ENCODE measurements at places on chromosomes 11 and 22. TPM values are rescaled to one million over a fixed set of nuclear protein-coding genes. Genes with fewer than 3 reads are reported as not detected.

Gene TRIM48
- not detected for total RNA-seq

- DNase-seq: no peak
- H3K4me3 ChIP-seq: no peak overlapping the region
- peaks cover 67% of the 10 kb centered on the region for H3K36me3 ChIP-seq
- no peak overlapping the region for H3K27ac ChIP-seq
Measured at GRCh38 chr22:36233796-36234195, 5.5 kb downstream of the APOL2 start.

Gene LDHAL6A
- total RNA-seq: not detected

- DNase-seq: no peak
- H3K4me3 ChIP-seq: no peak overlapping the region
- no peaks in the 10 kb centered on the region for H3K4me1 ChIP-seq
- no peaks in the 10 kb centered on the region for H3K36me3 ChIP-seq
- H3K27ac ChIP-seq: no peak overlapping the region
- H3K27me3 ChIP-seq: no peaks in the 10 kb centered on the region
Measured at GRCh38 chr22:47563406-47564157, 801.1 kb downstream of the TBC1D22A start.

DNA sequence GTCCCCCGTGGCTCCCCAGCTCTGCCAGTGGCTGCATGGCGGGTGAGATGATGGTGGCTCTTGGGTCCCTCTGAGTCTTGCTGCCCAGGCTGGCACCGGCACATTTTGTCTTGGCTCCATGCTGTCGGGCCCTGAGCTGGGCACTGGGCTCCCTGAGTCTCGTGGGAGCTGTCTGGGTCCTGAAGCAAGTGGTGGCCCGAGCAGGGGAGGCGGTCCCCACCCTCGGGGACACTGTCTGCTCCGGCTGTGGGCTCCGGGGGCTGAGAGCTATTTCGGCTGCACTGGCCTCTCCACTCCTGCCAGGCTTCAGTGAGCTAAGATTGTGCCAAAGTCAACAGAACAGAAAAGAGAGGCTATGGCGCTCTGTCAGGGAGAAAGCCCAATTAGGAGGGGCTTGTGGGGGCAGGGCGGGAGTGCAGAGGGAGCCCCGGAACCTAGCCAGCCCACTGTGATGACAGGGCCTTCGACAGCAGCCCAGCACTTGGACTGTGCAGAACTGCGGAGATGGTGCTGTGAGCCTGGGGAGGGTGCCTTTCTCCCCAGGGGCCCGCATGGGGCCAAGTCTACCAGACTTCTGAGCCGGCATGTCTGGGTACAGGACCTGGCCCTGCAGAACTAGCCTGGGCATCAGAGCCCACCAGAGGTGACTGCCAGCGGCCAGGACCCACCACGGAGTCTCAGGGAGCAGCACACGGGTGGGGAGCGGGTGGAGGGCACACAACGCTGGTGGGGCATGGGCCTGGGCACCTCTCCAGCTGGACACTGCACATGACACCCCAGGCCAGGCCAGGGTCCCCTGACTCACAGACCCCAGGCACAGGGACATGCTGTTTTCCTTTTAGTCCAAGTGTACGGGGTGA lies 38.0 kb downstream of the RTN4R start:
- peaks cover 6% of the 10 kb centered on the region for H3K4me1 ChIP-seq
- no peak overlapping the region for H3K4me3 ChIP-seq
- no peaks in the 10 kb centered on the region for H3K27me3 ChIP-seq
- DNase-seq: no peak

- peaks cover 14% of the 10 kb centered on the region for H3K4me1 ChIP-seq
- H3K36me3 ChIP-seq: no peaks in the 10 kb centered on the region
- peak; percentile 89 for DNase-seq
- peak within 1 kb of the TSS; percentile 64 for H3K27ac ChIP-seq
- H3K27me3 ChIP-seq: peaks cover 4% of the 10 kb centered on the region
Measured at GRCh38 chr22:24805790-24806662, at the start of gene SGSM1. SGSM1 (plus strand) TSS chr22:24806211; CDS start chr22:24806326, 115 bp downstream.

Gene ZNF280B
- 0.86 TPM for total RNA-seq

Gene C1QTNF6
- total RNA-seq: 5.3 TPM

GRCh38 chr11:17683377-17684161 lies 35.8 kb upstream of the MYOD1 start:
- no peak overlapping the region for H3K4me3 ChIP-seq
- H3K36me3 ChIP-seq: no peaks in the 10 kb centered on the region
- no peaks in the 10 kb centered on the region for H3K4me1 ChIP-seq
- no peak for DNase-seq
- H3K27ac ChIP-seq: no peak overlapping the region
- peaks cover 9% of the 10 kb centered on the region for H3K27me3 ChIP-seq

Gene TP53AIP1
- not detected for total RNA-seq

Gene SPATA19
- not detected for total RNA-seq

DNA sequence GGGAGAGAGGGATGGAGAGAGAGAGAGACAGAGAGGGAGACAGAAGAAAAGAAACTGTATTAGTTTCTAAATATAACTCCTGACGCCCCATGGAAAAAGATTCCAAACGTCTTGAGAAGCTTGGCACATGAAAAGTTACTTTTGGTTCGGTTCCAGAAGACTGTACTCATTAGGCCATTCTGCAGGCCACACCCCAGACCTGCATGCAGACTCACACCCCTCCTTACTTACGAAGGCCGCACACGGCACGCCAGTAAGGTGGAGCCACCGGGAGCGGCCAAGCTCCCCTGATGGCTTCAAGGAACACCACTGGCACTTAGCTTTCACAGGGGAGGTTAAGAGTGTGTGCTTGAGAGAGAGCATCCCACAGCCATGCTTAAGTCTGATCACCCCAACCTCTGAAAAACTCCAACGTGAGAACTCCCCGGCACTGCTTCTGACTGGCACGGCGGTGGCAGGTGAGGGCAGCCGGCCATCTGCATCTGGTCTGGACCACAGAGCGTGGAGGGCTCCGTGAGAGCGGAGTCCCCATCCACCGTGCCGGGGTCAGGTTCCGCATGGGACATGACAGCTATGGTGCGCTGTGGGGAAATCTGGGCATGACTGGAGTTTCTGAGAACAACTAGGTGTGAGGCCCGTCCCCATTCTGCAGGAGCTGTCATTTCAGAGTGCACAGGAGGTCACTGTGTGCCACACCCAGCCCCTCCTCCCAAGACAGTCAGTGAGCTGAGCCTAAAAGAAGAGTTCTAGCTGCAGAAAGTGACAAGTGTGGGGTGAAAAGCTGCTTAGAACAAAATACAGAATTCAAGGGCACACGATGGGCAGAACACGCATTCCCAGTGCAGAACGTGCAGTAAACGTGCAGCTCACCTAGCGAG lies 62.4 kb downstream of the MYH9 start:
- H3K4me1 ChIP-seq: peaks cover 96% of the 10 kb centered on the region
- DNase-seq: peak; percentile 87
- no peaks in the 10 kb centered on the region for H3K27me3 ChIP-seq
- H3K36me3 ChIP-seq: peaks cover 94% of the 10 kb centered on the region
- no peak overlapping the region for H3K4me3 ChIP-seq
- H3K27ac ChIP-seq: peak overlapping the region; percentile 90

Data from lower lobe of right lung (tissue), 2 donors.